ENCODE measurements at places on chromosomes 5 and 9. TPM values are rescaled to one million over a fixed set of nuclear protein-coding genes. Genes with fewer than 3 reads are reported as not detected.

The ARHGEF28 gene
- 2.9 TPM for total RNA-seq

The NOXA1 gene
- total RNA-seq = 3.0 TPM

The SPATA31D4 gene
- total RNA-seq = not detected

The MLANA gene
- total RNA-seq = not detected

The F12 gene
- not detected for total RNA-seq

The PFN3 gene
- not detected for total RNA-seq

The IFNA21 gene
- not detected for total RNA-seq

The TNC gene
- 4.6 TPM for total RNA-seq

The TRIM14 gene
- 2.5 TPM for total RNA-seq

The EPB41L4A gene
- total RNA-seq = 17.4 TPM

- no peak for DNase-seq
Measured at GRCh38 chr9:91382298-91382697, 20.6 kb upstream of the AUH start.

DNA sequence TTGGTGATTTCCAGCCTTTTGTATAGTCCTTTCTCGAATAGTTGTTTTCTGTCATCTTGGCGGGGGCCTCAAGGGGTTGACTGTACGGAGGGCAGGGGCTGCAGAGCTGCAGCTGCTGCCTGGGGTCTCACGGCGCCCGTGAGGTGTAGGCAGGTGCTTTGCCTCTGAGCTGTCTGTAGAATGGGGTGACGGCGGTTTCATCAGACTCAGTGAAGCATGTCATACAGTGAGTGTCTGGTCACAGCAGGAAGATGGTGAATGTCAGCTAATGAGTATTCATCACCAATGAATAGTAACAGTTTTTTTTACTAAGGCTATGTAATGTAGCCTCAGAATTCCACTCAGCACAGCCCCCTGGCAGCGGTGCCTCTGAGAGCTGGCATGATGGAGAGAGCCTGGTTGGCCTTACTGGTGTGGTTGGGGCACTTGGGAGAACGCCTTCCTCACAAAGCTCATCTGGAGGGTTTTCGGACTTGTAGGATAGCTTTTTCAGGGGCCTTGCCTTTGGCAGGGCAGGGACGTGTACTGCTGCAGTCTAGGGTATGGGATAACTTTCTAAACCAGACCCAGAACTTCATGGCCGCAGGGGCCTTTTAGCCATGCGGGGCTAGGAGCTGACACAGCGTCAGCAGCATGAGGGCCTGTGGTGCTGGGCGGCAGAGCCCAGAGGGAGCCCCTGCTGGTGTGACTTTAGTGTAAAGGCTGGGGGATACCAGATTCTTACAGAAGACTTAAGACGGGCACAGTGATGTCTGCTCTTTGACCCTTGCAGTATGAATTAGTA, 15.0 kb downstream of the TENT4A start:
- DNase-seq = no peak

GRCh38 chr9:107869111-107869510, 379.5 kb upstream of the KLF4 start:
- no peak for DNase-seq

DNA sequence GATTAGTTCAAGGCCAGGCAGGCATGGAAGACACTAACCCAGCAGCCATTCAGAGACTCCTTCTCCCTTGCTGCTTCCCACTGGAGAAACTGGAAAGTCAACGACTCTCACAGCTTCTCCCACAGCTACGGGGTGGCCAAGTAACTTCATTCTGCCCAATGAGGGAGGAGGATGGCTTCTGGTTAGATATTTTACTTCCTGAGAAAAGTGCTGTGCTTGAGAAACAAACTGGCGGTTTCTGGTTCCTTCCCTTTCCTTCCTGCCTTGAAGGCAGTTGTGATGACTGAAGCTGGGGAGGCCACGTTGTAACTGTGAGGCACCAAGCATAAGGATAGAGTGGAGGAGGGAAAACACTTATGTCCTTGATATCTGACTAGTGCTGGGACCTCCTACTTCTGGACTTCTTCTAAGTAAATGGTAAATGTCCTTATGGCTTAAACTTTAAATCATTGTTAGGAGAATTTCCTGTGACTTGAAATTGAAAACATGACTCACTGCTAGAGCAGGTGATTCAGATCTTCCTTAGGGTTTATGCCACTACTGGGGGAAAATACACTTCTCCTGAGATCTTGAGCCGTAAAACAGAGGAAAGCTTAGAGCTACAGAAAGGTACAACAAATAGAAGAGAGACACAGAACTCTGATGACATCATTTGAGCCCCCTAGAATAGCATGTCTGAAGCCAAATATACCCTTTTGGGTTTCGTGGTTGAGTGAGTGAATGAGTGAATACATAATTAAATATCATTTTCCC, 3.1 kb upstream of the GNPDA1 start:
- DNase-seq = no peak

DNA sequence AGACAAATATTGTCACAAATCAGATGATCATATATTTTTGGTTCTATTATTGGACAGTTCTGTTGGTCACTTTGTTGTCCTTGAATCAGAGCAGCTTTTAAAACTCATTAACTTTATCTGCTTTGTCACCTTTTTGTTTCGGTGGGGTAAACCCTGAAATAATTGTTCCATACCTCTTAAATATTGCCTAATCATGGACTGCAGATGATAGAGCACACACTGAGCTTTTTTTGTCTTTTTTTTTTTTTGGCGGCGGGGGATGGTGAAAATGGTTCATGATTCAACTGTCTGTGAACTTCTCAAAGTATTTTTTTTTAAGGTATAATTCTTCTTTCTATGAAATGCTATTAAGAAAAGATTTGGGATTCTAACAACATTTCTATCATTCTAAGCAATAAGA, 1.8 kb downstream of the NUDT12 start:
- DNase-seq = no peak

- no peak for DNase-seq
Measured at GRCh38 chr5:164360589-164360988, 855.2 kb downstream of the MAT2B start.

DNA sequence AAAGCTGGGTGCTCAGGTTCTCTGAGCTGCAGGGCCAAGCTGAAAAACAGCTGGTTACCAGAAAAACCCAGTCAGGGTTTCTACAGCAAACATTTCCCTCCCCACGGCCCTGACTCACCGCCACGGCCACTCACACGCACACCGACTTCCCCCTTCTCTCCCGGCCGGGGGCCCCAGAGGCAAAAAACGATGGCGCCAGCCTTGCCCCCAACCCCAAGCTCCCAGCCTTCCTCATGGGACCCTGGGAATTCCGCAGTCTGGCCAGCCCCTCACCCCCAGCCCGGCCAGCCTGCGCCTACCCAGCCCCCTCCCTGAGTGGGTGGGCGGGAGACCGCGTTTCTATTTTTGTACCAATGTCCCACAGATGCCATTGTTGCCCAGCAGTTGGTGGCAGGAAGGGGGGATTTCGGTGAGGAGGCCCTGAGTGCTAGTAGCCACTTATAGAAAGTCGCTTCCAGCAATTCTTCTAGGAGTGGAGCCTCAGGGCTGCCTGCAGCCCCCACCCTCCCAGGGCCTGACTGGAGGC, 18.4 kb downstream of the ENG start:
- peak; percentile 55 for DNase-seq

- no peak for DNase-seq
Measured at GRCh38 chr9:123421801-123422455, 65.9 kb downstream of the CRB2 start.

DNA sequence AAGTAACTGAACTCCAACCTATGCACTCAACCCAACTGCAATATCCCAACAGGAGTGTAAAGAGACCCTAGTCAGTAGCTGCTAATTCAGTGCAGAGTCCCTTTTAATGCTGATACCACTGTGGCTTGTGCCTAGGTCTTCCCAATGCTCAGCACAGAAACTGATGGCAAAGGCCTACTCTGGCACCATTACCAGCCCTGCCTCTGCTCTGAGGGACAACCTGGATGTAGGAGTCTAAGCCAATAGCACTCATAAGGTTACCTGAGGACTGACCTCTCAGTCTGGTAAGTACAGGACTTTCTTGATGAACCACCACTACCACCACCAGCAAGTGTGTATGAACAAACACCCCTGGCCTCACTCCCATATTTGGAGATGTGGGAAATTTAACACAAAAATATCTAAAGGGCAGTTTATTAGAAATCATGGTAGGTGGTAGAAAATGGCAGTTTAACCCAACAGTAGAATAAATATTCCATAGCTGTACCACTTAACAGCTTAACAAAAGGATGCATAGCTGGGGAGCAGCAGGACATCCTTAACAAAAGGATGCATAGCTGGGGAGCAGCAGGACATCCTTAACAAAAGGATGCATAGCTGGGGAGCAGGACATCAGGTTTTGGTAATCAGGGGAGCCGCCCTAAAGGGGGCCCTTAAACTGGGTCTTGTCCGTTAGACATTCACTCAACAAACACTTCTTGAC, 11.0 kb upstream of the DNAJA1 start:
- DNase-seq = no peak

DNA sequence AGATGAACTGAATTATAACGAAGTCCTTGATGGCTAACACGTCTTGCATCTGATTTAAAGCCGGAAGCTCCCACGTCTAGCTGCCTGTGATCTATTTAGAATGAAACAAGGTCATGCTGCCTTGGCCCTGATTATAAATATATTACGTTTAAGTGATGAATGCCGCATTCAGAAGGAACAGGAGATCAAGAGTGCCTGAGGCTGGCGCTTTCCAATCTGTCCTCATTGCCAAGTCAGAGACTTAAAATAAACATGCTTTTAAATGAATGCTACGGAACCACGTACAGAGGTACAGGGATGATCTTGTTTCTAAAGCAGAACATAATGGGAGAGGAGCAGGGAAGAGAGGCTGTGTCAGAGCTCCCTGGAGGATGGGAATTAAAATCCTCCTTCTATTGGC, 292.8 kb downstream of the TLE1 start:
- no peak for DNase-seq

- DNase-seq = no peak
Measured at GRCh38 chr9:109537288-109537687, 39.2 kb upstream of the PTPN3 start.
